Omental fat pad (tissue), 4 donors: ENCODE measurements at places on chromosomes 2 and 18.

- DNase-seq = no peak
Measured at GRCh38 chr18:54717673-54718407, 110.4 kb upstream of the RAB27B start.

- no peak for DNase-seq
Measured at GRCh38 chr2:67215214-67216055, 181.7 kb upstream of the ETAA1 start.

- DNase-seq = no peak
Measured at GRCh38 chr2:239729681-239730566, 295.2 kb downstream of the NDUFA10 start.

GRCh38 chr2:198309673-198310280 is 505.4 kb downstream of the PLCL1 start:
- no peak for DNase-seq

- no peak for DNase-seq
Measured at GRCh38 chr2:228938629-228939028, 332.5 kb downstream of the PID1 start.

DNA sequence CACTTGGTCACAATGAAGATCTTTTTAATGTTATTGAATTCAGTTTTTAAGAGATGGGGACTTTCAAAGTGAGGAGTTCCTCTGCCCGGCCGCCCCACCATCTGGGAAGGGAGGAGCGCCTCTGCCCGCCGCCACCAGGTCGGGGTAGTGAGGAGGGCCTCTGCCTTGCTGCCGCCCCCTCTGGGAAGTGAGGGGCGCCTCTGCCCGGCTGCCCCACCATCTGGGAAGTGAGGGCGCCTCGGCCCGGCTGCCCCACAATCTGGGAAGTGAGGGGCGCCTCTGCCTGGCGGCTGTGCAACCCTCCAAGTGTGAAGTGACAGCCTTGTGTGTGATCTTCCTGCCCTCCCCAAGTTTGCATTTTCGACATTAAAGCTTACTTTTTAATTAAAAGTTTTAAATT is 899.3 kb downstream of the TRIB2 start:
- no peak for DNase-seq

- DNase-seq = no peak
Measured at GRCh38 chr18:41484069-41484468, 471.0 kb upstream of the PIK3C3 start.
